ENCODE measurements at places on chromosomes 5 and 9.

GRCh38 chr9:111897601-111898137 is 1.1 kb downstream of the UGCG start:
- no peak for DNase-seq

GRCh38 chr5:76742583-76742982 is 26.7 kb downstream of the F2R start:
- DNase-seq, result no peak

GRCh38 chr5:149854866-149855265 is 89.7 kb downstream of the PDE6A start:
- DNase-seq, result no peak

DNA sequence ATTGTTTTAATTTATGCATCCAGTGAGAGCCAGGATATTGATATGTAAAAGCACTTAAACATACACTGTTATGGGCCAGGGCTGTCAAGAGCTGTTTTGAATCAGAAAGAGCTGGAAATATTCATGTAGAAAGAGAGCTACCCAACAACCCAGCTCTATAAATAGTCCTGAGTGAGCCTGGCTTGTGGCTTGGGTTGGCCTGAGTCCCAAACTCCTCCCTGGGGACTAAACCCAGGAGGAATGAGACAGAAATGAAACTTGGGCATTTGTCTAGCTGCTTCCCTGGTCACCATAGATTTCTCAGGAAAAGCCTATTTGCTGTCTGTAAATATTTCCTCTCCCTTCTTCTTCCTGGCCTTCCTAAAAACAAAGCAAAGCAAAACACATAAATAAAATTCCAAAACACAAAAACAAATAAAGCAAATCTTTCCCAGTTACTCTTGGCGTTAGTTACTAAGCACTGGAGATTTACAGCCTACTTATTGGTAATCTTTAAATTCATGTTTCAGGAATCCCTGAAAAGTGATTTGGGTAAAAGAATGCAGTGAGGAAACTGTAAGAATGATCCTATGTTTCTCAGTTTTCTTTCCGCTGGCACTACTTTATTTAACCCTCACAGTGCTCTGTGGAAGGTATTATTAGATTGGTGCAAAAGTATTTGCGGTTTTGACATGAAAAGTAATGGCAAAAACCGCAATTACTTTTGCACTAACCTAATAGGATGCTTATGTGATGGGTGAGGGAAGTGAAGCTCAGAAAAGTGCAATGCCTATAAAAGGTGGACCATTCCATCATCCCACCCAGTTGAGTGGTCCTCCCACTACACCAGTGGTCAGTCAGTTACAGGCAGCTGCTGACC is 111.8 kb downstream of the CARTPT start:
- no peak for DNase-seq

DNA sequence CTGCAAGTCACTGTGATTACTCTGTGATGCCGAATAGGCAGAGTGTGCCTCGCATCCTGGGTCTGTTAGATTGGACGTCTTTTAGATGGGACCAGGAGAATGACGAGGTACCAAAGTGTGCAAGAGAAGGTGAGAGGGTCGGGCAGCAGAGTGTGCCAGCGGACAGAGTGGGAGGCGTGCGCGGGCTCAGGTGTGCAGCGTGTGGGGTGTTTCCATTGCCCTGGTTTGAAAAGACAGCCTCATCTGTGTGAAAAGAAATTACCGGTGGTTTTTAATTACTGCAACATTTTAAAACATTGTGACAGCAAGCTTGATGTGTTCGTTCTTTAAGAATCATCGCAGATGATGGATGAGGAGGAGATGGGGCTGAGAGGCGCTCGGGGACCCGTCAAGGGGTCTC is 4.2 kb upstream of the FAM163B start:
- DNase-seq, result no peak

DNA sequence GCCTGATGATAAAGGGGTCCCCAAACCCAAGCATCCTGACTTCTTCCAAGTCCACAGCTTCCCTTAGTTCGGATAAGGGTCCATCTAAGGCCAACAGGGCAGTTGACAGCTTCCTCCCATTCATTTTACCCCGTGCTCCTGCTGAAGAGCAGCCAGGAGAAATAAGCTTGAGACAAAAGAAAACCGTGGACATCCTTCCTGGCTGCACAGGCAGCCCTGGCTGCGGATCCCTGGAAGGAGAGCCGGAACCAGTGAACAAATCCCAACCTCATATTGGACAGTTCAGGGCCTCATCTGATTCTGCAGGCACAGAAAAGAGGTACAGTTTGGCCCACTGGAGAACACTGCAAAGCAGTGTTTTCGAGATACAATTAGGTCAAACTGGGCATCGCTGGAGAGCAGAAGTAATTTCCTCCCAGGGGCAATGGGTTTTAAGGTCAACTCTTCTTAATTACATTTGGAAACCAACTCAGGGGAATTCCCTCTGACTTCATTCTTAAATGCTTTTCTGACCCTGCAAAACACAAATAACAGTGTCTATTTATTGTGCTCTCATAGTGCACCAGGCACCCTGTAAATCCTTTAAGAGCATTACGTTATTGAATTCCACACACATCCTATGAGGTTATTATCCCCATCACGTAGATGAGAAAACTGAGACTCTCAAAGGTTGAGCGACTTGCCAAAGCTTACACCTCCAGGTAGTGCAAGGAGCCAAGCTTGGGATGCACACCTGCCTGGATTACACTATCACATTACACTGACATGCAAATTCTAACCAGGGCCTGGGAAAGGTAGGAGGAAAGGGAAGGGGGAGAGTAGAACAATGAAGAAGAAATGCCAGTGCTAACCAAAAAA is 21.2 kb downstream of the ADAM19 start:
- DNase-seq, result no peak
